ENCODE measurements at places on chromosomes 7 and 10.

DNA sequence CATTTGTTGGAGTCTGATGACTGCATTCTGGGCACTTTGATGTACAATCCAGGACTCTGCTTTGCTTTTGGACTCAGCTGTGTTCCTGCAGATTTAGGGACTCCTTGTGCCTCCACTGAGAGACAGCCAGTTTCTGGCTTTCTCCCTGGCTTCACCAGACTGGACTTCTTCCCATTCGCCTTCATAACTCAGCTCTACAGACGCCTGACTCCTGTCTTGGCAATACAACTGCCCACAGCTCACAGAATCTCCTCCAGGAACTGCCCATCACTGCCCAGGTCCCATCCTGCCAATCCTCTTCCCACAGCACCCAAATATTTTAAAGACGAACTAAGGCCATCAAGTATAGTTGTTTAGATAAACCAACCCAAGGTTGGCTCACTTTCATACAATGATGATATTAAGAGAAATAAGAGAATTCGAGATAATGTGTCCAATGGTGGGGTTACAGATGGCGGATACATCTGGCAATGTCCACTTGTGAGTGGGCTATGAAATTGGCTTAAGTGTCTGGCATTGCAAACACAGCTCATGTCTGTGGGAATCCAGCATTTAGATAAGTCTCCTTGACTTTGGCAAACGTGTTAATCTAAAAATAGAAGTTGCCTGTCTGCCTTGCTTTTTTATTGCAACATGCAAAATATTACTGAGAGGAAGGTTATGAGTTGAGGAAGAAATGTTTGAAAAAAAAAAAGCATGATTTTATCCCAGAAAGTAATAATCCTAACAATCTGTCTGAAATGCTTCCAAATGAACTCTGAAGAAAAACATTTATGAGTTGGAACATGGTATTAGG lies 95.1 kb downstream of the ITGA8 start:
- no peak for DNase-seq

GRCh38 chr10:116763440-116763839 lies 21.1 kb upstream of the HSPA12A start:
- DNase-seq = no peak

DNA sequence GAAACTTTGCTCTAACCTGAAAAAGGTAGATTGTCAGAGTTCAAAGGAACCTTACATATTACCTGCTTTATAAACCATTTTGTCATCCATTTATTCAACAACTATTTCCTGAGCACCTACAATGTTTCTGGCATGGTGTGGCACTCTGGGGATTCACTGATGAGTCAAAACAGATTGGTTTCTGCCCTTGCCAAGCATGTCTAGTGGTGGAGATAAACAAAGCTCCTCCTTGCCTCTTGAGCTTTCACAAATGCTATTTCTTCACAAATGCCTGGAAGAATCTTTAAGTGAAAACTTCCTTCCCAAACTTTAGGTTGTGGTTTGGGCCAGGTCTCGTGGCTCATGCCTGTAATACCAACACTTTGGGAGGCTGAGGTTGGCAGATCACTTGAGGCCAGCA lies 85.1 kb upstream of the RELN start:
- no peak for DNase-seq

DNA sequence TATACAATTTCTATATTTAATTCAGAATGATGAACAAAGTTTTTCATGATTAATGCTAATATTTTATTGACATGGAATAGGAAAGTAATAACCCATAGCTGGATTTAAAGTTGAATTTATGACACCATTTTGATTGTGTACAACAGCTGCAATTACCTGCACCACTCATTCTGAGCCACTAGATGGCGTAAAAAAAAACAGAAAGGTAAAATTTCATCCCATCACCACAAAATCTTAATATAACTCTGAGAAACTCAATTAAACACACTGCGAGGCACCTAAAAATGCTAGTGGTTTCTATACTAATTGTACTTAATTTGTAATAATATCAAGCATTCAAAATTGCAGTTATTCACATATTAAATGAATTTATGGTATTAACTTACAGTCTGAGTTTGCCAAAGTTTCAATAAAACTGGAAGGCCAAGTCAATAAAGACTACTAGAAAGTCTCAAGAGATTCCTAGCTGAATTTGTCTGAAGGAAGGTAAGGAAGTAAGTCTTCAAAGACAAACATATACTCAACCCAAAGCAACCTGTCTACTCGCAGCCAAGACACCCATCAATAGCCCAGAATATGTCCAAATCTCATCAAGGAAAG lies 182.5 kb downstream of the SKAP2 start:
- peak; percentile 34 for DNase-seq

- no peak for DNase-seq
Measured at GRCh38 chr7:84548366-84549365, 354.1 kb upstream of the SEMA3A start.

GRCh38 chr7:8220376-8221100 lies 41.4 kb downstream of the ICA1 start:
- no peak for DNase-seq

- no peak for DNase-seq
Measured at GRCh38 chr10:127776816-127777215, 39.8 kb downstream of the FOXI2 start.

GRCh38 chr7:25600262-25600920 lies 372.1 kb upstream of the NPVF start:
- DNase-seq = no peak

GRCh38 chr10:131205556-131205955 lies 106.0 kb downstream of the TCERG1L start:
- DNase-seq = no peak

DNA sequence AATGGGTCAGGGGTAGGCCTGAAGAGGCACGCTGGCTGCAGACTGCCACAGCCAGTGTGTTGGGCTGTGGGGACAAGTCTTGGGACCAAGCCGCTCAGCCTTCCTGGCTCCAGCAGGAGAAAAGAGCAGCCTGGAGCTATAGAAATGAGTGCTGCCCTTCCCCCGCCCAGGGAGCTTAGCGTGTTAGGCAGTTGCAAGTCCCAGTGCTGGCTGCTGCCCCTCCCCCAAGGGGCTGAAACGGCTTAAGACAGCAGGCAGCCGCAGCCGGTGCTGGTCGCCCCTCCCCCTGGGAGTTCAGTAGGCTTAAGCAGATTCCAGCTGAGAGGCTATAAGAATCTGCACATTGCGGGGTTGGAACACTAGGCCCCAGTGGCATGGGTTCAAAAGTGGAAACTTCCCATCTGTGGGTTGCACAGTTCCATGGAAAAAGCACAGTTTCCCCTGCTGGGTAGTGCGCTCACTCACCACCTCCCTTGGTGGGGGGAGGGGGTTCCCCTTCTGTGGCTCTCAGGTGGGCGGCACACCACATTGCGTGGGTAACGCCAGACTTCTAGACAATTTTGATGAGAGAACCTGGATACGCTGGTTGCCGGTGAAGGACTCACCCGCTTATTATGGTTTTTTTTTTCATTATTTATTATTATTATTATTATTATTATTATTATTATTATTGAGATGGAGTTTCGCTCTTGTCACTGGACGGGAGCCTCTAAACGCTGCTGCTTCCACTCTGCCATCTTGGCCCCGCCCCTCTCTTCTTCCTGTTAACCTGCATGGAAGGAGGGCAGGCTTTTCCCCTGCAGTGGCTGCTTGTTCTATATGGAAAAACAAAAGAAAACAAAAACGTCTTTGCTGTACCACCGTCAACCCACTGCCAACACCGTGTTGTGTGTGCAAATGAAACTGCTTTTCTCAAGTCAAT lies 151.1 kb downstream of the CXCL12 start:
- DNase-seq = no peak

GRCh38 chr7:101402081-101402779 lies 39.6 kb downstream of the COL26A1 start:
- no peak for DNase-seq

DNA sequence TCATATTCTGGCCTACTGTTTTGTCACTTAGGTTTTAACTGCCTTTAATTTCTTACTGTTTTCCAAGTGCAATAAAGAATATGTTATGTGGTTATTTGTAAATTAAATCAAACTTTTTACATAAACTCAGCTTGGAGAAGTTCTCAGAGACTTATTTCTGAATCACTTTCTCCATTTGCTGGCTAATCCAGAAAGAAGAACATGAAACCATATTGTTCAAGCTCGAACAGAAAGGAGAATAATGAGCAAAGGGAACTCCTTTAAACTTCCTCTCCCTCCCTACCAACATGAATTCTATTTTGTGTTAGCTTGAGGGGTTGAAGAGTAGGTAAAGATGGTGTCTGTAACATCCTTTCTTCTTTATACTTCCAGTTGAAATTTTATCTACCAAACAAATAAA lies 52.3 kb downstream of the SHTN1 start:
- no peak for DNase-seq

DNA sequence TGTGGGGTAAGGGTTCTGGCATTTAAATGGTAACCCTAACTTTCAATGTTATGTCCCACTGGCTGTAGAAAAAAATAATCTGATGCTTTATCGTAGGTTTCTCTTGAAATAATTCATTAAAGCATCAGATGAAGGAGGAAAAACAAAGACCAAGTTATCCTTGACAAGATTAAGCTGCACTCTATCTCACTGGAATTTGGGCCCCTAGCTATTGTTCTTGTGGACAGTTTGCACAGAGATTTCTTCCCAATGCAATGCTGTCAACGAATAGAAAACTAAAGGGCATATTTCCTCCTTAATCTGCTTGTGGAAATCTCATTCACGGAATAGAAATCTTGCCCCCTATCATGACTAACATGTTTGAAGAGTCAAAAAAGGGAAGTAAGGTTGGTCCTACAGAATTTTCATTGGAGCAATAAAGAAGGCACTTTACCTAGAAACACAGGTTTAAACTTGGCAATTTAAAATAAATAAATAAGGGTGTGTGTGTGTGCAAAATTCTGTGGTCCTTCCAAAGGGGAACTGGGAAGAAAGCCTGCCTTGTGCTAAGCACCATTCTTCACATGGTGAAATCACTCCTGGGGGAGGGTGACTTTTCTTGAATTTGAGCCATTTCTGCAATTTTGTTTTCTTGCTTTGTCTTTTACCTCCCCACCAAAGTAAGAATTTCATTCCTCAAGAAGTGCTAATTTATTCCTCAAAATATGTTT lies 242.8 kb downstream of the GLI3 start:
- no peak for DNase-seq

DNA sequence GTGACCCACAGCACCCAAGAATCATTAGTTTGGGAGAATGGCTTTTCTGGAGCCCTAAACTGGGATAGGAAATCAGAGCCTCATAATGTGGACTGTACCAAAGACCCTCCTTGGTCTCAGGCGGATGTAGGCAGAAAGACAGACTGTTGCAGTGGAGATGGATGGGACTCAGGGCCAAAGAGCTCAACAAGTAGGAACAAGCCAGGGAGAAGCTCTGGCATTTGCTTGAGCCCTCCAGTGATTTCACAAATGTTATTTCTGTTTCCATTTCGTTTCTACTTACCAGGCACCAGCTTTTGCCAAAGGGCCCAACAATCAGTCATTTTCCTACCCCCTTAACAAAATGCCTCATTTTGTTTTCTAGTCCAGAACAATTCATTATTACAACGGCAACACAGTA lies 762.7 kb downstream of the KCNMA1 start:
- DNase-seq = no peak

DNA sequence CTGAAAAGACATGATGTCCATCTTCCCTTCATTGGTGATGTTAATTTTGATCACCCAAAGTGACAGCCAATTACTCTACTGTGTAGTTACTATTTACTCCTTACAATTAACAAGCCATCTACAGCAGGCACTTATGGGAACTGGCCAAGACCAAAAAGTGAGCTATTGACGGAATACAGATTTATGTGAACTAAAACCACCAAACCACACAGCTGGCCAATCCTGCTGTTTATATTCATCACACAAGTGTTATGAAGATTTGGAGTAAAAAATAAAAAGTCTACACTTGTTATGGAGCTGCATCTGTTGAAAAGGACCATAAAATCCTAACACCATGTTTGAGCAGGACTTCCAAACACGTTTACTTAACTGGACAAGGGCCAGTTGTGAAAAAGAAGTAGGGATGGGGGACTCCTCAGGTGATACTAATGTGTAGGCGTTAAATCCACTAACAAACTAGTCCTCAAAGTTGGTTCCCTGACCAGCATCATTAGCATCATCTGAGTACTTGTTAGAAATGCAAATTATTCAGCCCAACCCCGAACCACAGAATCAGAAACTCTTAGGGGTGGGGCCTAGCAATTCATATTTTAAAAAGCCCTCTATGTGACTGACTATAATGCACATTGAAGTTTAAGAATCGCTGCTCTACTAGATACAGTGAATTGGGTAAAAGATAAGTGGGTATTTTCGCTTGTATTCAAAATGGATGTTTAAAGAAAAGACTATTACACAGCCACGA lies 11.6 kb downstream of the MCMBP start:
- DNase-seq = no peak

- no peak for DNase-seq
Measured at GRCh38 chr10:49025347-49025983, 85.8 kb upstream of the LRRC18 start.

GRCh38 chr10:114042895-114043531 lies 653 bp upstream of the ADRB1 start:
- no peak for DNase-seq

DNA sequence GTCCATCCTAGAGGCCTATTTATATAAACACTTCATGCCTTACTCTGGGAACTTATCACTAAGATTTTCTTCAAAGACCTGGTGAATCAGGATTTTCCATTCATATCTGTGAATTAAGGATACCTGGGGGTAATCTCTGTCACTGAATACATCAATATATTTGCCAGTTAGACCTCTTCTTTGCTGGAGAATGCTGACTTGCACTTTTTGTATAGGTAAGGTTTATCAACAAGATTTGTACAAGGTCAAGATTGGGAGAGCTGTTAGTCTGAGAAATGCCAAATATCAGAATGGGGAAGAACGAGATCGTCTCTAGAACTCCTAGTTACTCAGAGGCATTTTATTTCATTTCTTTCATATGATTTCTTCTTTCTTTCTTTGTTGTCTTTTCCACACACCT lies 1060.0 kb downstream of the NRG3 start:
- no peak for DNase-seq

DNA sequence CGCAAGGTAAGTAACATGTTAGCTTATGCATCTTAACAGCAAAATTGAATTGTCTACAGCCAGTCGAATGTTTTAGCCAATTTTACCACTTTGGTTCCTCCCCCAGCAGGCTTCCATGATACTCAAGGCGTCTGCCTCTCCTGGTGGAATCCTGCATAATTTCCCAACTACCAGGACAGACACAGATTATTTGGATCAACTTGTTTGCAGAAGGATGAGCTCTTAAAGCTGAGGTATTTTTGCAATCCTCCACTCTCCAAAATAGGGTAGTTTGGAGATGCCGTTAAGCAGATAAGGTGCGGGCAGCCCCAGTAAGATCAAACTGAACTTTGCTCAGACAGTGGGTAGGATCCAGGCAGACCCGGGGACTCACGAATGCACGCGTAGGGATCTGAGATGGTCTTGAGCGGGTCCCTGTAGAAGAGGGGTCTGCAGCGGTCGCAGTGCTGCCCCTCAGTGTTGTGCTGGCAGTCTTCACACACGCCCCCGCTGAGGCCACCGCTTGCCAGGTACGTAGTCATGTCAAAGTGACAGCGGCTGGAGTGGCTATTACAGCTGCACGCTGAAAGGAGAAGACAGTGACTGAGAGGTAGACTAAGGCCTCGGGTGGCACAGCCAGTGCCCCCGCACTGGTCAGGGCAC lies 27.4 kb downstream of the LAMB4 start:
- DNase-seq = no peak

- DNase-seq = no peak
Measured at GRCh38 chr10:126468876-126469643, 80.8 kb upstream of the ADAM12 start.

GRCh38 chr7:94160719-94161435 lies 156.7 kb upstream of the BET1 start:
- no peak for DNase-seq

GRCh38 chr7:3575753-3576531 lies 274.9 kb downstream of the SDK1 start:
- DNase-seq = no peak
